ENCODE measurements at places on chromosomes 5 and 9.

- no peak for DNase-seq
These were observed 670.1 kb upstream of the CDH9 start for GRCh38 chr5:27708534-27708933.

- DNase-seq = no peak
These were observed 66.2 kb upstream of the CACNA1B start for GRCh38 chr9:137811283-137811870.

GRCh38 chr9:27311184-27311583 is 14.2 kb upstream of the EQTN start:
- DNase-seq = no peak

- DNase-seq = no peak
These were observed 117.1 kb upstream of the WWC1 start for GRCh38 chr5:168174376-168174775.

GRCh38 chr9:107948601-107949000 is 459.0 kb upstream of the KLF4 start:
- DNase-seq = no peak

DNA sequence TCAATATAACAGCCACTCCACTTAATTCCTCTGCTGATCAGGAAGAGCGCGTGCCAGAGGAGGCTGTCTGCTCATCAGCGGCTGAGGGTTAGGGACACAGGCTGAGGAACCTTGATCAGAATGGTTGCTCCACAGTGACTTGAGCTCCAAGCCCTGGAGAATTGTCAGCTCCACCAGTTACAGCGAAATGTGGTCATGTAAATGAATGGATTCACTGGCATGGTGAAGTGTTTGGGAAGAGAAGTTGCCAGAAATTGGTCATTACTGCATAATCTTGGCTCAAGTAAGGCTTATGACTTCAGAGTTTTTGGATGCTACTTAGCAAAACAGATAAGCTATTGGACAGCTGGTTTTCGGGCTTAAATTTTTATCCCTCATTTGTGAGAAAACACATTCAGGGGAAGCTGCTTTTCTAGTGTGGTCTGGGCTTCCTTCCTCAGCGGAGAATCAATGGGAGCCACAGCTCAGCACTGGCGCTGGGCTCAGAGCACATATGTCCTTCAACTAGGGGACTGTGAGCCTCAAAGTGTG is 65.0 kb downstream of the PRRT1B start:
- DNase-seq = no peak

DNA sequence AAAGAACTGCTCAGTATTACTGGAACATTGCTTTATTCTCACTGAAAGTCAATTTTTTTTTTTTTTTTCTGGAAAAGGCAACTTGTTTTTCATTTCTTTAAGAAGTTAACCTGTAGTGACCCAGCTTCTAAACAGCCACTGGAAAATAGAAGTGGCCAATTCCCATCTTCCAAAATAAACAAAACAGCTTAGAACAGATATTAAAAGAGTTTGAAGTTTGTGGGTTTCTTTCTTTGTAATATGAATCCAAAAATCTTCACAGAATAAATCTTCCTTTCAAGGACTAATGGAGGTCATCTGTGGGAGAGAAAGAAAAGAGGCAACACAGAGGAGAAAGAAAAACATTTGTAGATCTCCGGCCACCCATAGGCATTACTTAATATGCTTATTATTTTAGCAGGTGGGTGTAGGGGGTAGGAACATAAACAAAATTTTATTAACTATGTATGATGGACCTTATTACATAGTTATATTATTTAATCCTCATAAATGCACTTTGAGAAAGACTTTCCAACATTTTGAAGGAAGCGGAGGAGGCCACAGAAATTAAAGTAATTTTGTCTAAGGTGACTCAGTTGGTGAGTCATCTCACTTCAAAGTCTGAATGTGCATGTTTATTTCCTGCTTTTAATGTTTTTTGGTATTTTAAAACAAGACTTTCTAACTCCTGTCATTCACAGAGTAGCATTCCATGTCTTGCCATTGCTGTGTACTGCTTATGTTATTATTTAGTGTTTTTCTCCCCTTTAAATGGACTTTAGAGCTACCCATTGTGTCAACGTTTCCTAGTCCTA is 1791.8 kb upstream of the WWC1 start:
- no peak for DNase-seq

DNA sequence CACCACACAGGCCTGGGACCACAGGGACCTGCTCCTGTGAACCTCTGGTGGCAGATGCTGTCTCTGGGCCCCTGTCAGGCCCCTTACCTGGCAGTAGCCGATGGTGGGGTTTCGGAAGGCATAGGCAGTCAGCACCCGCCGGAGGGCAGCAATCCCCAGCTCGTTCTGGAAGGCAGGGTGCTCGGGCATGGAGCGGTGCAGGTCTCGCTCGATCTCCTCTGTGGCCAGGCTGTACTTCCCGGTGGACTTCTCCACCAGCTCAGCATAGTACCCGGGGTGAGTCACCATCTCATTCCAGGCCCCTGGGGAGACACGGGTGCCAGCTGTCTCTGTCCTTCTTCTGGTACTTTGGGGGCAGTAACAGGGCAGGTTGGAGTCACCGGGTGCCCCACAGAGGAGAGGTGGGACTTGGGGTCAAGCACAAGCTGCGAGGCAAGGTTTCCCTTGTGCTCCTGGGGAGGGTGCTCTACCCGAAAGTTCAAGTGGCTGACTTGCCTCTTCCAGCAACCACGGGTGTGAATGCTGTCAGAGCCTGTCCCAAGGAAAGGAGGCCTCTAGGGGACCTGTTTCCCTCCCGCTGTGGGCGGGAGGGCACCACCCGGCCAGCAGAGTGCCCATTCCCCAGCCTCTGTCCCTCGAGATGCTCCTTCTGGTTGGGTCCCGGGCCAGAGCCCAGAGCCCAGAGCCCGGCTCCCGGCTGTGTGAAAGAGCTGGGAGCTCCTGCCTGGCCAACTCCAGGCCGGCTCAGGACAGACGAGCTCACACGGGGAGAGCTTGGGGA is 19.8 kb upstream of the MRNIP start:
- DNase-seq = no peak
